Kidney (tissue), 22 donors: ENCODE measurements at places on chromosomes 6 and 20.
A peak's percentile ranks its signal among the peaks of the same experiment; 100 is the strongest.

DNA sequence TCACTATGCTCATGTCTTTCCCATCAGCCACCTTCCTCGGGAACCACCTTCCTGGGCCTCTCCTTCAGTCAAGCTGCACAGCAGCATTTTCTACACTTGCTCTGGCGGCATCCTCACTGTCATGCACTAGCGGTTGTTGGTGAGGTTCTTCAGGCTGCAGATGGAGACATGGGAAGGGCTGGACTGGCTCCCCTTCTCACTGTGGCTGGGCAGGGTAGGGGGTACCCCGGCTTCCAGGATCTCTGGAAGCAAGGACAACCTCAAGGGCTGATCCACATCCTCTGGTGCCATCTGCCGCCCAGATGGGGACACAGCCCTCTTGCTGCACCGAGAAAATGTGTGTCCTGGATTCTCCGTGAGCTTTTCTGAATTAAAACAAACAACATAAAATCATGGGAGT lies 180.1 kb upstream of the RNF24 start:
- DNase-seq, result peak; percentile 20
- no peaks in the 10 kb centered on the region for H3K27me3 ChIP-seq
- no peaks in the 10 kb centered on the region for H3K36me3 ChIP-seq
- no peak overlapping the region for H3K27ac ChIP-seq
- H3K4me1 ChIP-seq, result no peaks in the 10 kb centered on the region
- no peak overlapping the region for H3K4me3 ChIP-seq

GRCh38 chr6:136950436-136951126 lies 28.5 kb downstream of the SLC35D3 start:
- no peak overlapping the region for H3K27ac ChIP-seq
- H3K36me3 ChIP-seq, result no peaks in the 10 kb centered on the region
- H3K4me1 ChIP-seq, result no peaks in the 10 kb centered on the region
- no peaks in the 10 kb centered on the region for H3K27me3 ChIP-seq
- no peak overlapping the region for H3K4me3 ChIP-seq

DNA sequence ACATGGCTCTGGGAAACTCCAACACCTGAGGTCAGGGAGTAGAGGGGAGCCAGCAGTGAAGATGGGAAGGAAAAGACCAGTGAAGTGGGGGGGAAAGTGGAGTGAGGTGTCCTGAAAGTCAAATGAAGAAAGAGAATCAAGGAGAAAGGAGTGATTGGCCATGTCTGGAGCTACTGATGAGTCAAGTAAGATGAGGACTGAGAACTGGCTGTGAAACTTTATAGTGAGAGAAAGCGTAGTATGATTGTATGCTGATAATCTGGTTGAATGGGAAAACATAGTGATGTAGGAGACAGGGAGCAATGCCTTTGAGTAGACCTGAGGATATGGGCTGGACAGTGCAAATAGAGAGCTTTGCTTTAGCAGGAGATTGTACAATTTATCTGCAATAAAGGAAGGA lies 183.6 kb upstream of the GMDS start:
- no peak for DNase-seq
- H3K27me3 ChIP-seq, result no peaks in the 10 kb centered on the region
- H3K36me3 ChIP-seq, result no peaks in the 10 kb centered on the region
- H3K27ac ChIP-seq, result no peak overlapping the region
- no peaks in the 10 kb centered on the region for H3K4me1 ChIP-seq

GRCh38 chr20:63081351-63081750 lies 74.6 kb upstream of the BHLHE23 start:
- H3K4me3 ChIP-seq, result no peak overlapping the region
- H3K36me3 ChIP-seq, result no peaks in the 10 kb centered on the region
- H3K27me3 ChIP-seq, result no peaks in the 10 kb centered on the region
- no peak for DNase-seq
- H3K4me1 ChIP-seq, result no peaks in the 10 kb centered on the region
